ENCODE measurements at places on chromosomes 2 and 18. TPM values are rescaled to one million over a fixed set of nuclear protein-coding genes. Genes with fewer than 3 reads are reported as not detected.

The TNS1 gene
- total RNA-seq: 1.1 TPM

The IL1RN gene
- total RNA-seq: 1.2 TPM

The KATNAL2 gene
- 0.98 TPM for total RNA-seq

- no peak for DNase-seq
Measured at GRCh38 chr2:231854616-231855125, 68.4 kb downstream of the COPS7B start.

- DNase-seq: no peak
Measured at GRCh38 chr2:74851191-74851566, 17.3 kb downstream of the HK2 start.

DNA sequence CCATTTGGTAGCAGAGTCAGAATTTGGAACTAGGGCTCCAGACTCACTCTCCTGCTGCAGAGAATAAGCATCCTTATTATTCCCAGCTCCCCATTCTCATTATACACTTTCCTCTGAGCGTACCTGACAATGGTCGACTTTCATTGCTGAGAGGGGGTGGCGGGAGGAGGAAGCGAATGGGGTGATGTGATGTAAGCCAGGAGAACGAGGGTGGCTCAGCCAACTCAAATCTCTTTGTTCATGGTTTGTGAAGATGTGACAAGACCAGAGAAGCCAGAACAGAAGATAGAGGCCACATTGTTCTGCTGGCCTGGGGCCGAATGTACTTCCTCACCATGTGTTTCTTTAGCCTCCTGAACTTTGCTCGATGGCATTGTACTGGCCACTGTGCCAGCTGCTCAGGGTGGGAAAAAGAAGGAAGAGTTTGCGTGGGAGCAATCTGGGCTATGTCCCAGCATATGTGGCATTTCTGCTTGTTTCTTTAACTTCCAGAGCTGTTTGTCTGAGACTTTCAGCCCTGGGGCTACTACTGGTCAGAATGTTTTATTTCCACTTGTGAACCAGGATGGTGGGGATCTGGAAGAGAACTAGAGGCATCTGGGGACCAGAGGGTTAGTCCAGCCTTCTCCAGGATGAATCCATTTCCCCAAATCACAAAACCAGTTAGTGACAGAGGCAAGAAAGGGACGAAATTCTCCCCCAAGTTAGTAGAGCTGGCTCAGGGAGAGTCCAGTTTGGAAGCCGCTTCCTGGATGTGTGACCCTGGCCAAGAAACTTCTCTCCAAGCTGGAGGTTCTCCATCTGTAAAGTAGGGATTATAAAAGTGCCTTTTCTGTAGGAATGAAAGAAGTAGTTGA, 62.6 kb downstream of the MOGAT1 start:
- DNase-seq: no peak

DNA sequence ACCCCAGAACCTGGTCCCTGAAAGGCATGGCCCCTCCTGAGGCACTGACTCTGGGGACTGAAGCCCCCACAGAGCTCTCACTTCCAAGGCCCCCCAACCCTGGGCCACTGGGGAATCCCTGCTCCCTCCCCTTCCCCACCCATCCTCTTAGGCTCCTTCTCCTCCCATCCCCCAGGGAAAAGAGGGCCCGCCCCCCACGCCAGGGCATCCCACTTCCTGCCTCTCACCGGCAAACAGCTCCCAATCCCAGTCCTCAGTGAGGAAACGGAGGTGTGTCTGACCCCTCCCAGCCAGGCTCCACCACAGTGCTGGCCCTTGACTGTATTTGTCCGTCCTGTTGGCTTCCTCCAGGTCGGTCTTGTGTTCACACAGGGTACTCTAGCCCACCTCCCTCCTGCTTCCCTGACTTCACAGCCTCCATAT, 35.0 kb upstream of the PTMA start:
- DNase-seq: no peak

DNA sequence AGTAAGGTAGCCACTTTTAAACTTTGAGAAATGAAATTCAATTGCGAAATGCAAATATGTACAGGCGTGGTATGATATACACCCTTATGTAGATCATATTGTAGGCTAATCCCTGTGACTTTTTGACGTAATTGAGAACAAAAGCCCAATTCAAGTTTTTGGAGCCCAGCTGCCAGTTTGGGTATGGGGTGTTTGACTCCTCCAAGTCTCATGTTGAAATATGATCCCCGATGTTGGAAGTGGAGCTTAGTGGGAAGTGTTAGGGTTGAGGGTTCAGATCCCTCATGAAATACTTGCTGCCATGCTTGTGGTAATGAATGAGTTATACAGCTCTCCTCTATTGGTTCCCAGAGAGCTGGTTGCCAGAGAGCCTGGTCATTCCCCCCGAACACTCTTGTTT, 1666.8 kb downstream of the SUCLG1 start:
- DNase-seq: no peak

GRCh38 chr2:219901155-219901554, 273.7 kb downstream of the SLC4A3 start:
- DNase-seq: no peak

GRCh38 chr2:5482929-5483331, 209.3 kb upstream of the SOX11 start:
- DNase-seq: no peak

DNA sequence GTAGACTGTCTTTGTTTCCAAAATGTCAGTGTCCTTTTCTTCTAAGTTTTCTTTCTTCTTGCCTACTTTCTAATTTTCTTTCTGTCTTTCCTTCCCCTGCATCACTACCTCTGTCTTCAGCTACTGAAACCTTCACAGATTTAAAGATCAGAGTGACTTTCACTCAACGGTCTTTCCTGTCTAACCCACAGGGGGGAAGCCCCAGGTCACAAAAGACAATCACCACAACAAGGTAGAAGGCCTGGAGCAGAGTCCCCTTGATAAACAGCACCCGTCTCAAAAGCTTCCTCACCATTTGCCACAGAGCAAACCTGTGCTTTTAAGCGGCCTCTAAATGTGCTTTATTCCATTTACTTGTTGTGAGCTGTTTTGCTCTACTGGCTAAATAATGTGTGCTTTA, 665.4 kb downstream of the BCL11A start:
- DNase-seq: peak; percentile 87

- no peak for DNase-seq
Measured at GRCh38 chr2:178550352-178550751, 70.1 kb downstream of the PLEKHA3 start.
